ENCODE measurements at places on chromosomes 5 and 9. TPM values are rescaled to one million over a fixed set of nuclear protein-coding genes. Genes with fewer than 3 reads are reported as not detected.

- no peak for DNase-seq
Measured at GRCh38 chr5:95738072-95738471, 6.9 kb downstream of the RHOBTB3 start.

GRCh38 chr9:26346942-26347477 lies 545.6 kb downstream of the CAAP1 start:
- no peak for DNase-seq

DNA sequence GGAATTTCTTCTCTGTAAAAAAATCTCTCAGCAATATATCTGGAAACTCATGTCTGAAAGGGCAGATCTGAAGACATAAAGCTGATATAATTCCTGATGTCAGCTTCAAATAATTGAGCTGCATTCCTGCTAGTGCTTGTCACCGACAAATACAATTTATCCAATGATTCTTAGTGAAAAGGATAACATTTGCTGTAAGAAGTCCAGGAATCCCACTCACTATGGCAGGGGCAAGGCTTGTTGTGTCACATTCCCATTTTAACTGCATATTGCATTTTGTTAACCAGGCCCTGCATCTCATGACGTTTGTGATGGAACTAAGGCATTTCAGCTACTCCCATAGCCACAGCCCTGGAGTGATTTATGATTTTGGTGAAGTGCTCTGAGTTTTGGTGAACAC lies 160.1 kb upstream of the DAB2 start:
- no peak for DNase-seq

DNA sequence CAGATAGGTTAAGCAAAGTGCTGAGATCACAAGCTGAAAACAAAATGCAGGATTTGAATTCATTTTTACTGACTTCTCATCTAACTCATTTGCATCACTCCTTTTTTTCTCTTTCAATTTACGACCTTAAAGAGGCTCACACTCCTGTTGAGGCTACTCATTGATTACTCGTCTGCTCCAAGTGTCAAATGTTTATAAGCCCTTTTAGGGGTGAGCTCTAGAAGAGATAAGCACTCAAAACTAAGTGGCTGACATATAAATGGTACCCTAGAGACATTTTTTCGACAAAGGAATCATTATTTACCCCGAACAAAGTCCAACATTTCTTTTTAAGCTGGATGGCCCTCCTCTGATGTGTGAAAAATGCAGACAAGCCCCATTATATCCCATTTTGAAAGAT lies 483.1 kb downstream of the MAT2B start:
- no peak for DNase-seq

GRCh38 chr5:97242341-97242740 lies 59.3 kb upstream of the RIOK2 start:
- no peak for DNase-seq

GRCh38 chr9:96136992-96137670 lies 164.8 kb downstream of the HSD17B3 start:
- no peak for DNase-seq

DNA sequence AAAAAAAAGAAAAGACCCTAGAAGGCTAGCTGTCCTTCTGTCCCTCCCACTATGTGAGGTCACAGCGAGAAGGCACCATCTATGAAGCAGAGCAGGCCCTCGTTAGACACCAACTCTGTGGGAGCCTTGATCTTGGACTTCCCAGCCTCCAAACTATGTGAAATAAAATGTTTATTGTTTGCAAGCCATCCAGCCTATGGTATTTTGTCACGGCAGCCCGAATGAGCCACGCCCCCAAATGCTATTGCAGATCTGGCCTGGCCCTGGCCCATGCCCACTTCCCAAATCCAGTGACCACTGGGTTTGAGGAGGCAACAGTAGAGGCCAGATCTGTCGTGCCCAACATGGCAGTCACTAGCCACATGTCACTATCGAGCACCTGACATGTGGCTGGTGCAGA lies 10.8 kb downstream of the STK10 start:
- DNase-seq, result no peak

GRCh38 chr5:37086466-37087173 lies 162.6 kb downstream of the CPLANE1 start:
- DNase-seq, result no peak

- no peak for DNase-seq
Measured at GRCh38 chr9:123724211-123724796, 205.6 kb downstream of the DENND1A start.

GRCh38 chr9:2026220-2026997 lies 11.3 kb downstream of the SMARCA2 start:
- DNase-seq, result no peak

- DNase-seq, result no peak
Measured at GRCh38 chr5:56961746-56962145, 9.8 kb upstream of the MIER3 start.

DNA sequence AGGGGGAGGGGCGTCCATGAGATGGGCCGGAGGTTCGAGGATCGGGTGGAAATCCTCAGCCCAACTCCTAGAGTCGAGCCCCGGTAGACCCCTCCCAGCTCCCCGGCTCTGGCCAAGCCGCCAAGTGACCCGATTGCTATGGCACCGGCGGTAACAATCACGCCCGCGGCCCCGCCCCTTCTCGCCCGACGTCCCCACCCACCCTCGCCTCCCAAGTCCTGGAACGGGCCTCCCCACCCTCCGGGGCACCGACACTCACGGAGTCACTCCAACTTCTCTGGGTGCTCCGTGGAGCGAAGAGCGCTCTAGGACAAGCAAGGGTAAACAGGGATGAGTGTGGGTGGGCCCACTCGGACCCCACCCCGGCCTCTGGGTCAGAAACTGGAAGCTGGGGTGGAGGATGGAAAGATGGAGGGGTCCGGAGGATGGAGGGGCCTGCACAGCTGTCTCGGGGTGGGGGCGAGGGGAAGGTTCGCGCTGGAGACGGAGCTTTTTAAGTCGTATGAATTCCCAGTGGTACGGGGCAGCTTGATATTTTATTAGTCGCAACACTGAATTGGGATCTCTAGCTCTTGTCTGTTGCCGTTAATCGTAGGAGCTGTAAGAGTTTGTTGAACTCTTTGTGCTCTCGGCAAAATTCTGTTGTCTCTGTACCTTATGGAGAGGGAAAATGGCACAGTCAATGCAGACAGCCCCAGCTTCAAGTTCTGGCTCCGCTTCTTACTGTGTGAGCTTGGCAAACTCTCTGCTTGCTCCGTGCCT lies at the start of gene SPACA9:
Gene SPACA9 (plus strand): TSS at position 204 of the 762 bp plus-strand sequence. CDS start 5,050 bp downstream, outside the sequence.
- peak; percentile 80 for DNase-seq

DNA sequence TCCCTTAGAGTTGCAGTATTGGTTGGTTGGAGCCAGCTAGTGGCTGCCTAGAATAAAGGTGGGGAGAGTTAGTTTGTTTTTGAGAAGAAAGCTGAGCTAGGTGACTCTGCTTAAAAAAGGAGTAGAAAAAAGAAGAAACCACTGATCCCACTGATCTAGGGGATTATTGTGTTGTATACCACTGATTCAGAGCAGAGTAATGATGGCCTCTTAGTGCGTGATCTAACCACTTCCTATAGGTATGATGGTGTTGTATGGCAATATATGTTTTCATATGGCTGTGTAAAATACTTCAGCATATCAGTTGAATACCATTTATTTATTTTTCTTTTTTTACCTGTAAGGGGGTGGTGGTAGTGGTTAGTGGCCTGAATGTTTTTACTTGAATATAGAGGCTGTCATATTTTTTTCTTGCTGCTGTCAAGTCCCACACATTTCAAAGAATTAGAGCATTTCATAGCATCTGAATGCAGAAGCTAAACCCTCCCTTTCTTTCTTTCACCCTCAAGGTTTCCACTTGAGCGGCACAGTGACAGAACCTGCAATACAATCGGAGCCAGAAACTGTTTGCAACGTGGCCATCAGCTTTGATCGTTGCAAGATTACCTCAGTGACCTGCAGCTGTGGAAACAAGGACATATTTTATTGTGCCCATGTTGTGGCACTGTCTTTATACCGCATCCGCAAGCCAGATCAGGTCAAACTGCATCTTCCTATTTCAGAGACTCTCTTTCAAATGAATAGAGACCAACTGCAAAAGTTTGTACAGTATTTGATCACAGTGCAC lies 140.3 kb downstream of the ZSWIM6 start:
- no peak for DNase-seq

- DNase-seq, result no peak
Measured at GRCh38 chr5:4859500-4860235, 280.5 kb upstream of the ADAMTS16 start.

GRCh38 chr5:39475881-39476842 lies 51.4 kb upstream of the DAB2 start:
- no peak for DNase-seq

GRCh38 chr5:58088941-58089340 lies 370.9 kb downstream of the PLK2 start:
- no peak for DNase-seq

DNA sequence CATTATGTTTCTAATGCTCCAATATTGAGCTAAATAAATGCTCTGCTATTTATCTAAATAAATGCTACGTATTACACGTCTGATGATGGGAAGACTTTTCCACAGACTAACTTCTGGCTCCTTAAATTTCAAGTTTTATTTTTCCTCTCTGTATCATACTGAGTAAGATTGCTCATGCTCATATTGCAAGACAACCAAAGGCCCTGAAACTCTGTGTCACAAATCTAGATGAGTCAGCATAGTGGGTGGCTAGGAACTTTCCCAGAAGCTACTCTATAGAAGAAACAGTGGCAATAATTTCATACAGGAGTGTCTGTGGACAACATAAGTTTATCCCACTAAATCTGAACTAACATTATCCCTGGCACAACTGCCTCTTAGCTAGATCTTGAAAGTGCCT lies 53.0 kb upstream of the RFX3 start:
- DNase-seq, result no peak

GRCh38 chr9:98709968-98710965 lies 1.5 kb upstream of the GABBR2 start:
- DNase-seq, result no peak

DNA sequence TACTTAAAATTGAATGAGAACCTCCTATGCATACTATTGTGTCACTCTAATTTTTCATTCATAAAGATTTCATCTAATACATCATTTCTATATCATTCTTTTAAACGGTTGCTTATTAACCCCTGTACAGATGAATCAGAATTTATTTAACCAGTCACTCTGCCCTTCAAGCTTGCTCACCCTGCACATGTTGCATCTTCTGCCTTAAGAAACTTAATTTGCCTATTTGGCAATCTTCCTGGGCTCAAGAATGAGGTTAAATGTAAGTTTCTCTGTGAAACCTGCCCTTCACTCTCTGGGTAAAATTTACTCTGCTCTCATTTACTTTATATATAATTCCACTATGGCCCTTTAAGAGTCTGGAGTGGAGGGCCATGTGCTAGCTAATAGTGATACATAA lies 434.7 kb upstream of the ZNF608 start:
- no peak for DNase-seq

GRCh38 chr9:115118879-115119218 lies 892 bp upstream of the TNC start:
- DNase-seq, result no peak

GRCh38 chr9:110788871-110789270 lies 120.3 kb downstream of the MUSK start:
- DNase-seq, result no peak

Gene CAMK4
- 0.11 TPM for total RNA-seq

Gene PTPN3
- 46.7 TPM for total RNA-seq

Gene SOHLH1
- not detected for total RNA-seq

Gene TEX48
- total RNA-seq, result not detected

Gene TRAF2
- total RNA-seq, result 12.6 TPM

Gene SEC24A
- total RNA-seq, result 6.9 TPM

Gene CCNJL
- 10.2 TPM for total RNA-seq

Gene LHX2
- total RNA-seq, result not detected

Gene FOXD1
- total RNA-seq, result not detected

Gene SMIM32
- not detected for total RNA-seq

Gene NRG2
- 1.9 TPM for total RNA-seq

Gene EQTN
- not detected for total RNA-seq

Gene PDCD1LG2
- 3.3 TPM for total RNA-seq

Measured in Right ventricle myocardium inferior (tissue), 1 donor.